ENCODE measurements at places on chromosomes 5 and 9. TPM values are rescaled to one million over a fixed set of nuclear protein-coding genes. Genes with fewer than 3 reads are reported as not detected.

The FBP2 gene
- total RNA-seq: 0.33 TPM

The SRP19 gene
- total RNA-seq: 31.6 TPM

The TRIM14 gene
- total RNA-seq: 4.1 TPM

The IDNK gene
- 3.5 TPM for total RNA-seq

DNA sequence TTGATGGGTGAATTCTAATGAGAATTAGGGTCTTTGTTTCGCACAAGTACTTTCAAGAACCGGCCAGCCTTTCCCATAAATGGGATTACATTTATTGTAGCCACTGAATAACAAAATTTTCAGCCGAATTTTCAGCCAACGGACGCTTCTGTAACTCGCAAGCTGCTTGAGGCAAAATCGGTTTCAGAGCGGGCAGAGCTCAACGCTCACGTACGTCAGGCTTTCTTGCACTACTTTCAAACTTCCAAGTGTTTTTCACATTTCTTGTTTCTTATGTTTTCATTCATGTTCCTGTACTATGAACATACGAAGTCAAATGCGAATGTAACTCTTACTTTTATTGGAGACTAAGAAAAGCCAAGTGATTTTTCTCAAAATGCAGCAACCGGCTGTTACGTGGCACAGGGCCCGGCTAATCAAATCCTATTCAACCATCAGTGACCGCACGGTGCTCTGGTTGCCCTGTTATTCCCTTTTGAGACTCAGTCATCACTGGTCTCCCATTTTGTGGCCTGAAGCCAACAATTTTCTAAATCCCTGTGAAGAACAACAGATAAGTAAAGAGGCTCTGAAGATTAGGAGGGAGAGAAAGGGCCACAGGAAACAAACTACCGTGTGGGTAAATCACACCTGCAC, 68.5 kb downstream of the SLC28A3 start:
- no peak for DNase-seq

DNA sequence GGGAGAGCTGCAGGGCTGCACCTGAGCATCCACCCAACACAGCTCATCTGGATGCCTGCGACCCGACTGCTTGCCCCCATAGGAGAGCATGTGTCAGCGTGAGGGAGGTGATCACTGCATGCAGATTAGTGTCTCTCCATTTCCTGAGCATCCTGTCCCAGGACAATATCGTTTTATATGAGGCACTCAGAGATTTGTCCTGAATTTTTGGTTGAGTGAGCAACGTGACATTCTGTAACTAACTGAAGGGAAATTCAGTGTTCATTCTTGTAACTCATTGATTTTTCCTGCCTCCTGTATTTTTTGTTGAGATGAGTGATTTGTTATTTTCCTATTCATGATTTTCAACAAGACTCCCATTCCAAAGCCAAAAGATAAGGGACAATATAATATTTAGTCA, 20.7 kb upstream of the ANKRD34B start:
- no peak for DNase-seq

GRCh38 chr9:19358701-19359100, 21.3 kb downstream of the RPS6 start:
- DNase-seq: no peak

DNA sequence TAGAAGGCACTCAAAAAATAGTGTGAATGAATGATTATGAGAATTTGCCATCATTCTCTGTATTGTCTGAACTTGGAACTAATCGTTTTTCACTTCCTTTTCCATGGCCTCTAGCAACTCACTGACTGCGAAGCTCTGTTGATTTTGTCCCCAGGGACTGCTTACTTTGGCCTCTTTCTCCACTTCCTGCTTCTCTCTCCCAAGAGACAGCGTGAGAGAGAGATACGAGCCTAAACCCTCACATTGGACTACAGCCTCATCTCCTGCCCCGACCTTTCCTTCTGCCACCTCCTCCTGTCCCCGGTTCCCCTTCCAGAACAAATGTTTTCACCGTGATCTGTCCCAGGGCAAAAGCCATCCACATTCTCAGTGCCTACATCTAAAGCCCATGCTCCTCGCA, 300.8 kb upstream of the PANK3 start:
- DNase-seq: no peak

- DNase-seq: no peak
These were observed 146.5 kb downstream of the PAM start for GRCh38 chr5:102901424-102902134.
